ENCODE measurements at places on chromosomes 1 and 21. TPM values are rescaled to one million over a fixed set of nuclear protein-coding genes. Genes with fewer than 3 reads are reported as not detected.

Gene MYCL
- 2.4 TPM for total RNA-seq

Gene ERICH3
- 0.04 TPM for total RNA-seq

Gene PGLYRP4
- total RNA-seq = not detected

Gene AVPR1B
- 0.44 TPM for total RNA-seq

Gene FCRL5
- not detected for total RNA-seq

Gene RHBDL2
- total RNA-seq = 0.35 TPM

Gene ARMH1
- 1.6 TPM for total RNA-seq

Data from muscle of leg (tissue), 16 donors.